ENCODE measurements at places on chromosomes 11 and 22.

GRCh38 chr22:29887358-29887757, 4.4 kb downstream of the MTMR3 start:
- DNase-seq = peak; percentile 10

DNA sequence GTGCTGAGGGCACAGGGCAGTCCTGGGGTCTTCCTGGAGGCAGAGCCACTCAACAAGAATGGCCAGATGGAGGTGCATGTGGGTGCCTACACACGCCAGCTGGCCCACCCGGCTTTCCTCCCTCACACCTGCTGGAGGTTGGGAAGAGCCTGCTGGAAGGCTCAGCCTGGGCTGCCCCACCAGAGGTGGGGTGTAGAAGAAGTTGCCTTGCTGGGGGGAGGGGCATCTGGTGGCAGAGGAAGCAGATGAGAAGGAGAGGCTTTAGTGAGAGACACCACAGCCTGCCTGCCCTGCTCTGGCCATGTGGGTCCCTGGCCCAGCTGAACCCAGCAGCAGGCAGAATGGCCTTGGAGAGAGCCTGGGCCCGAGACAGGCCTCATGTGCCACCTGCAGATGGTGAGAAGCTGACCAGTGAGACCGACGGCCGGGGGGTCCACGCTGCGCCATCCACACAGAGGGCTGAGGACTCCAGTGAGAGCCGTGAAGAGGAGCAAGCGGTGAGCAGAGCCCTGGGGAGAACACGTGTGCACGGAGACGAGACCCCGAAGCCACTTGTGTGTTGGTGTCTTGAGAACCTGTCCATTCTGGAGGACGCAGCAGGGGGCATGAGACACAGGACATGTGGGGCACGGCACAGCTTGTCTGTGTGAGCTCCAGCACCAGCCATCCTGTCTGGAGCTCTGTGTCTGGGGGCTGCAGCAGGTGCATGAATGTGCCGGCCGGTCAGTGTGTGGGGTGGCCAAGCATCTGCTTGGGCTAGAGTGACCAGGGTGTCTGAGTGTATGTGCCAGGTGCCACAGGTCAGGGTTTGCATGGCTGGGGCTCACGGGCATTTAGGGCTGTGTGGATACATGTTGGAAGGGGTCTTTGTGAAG, 2.7 kb downstream of the B4GALNT4 start:
- no peak for DNase-seq

GRCh38 chr11:46906609-46907041, 11.7 kb downstream of the LRP4 start:
- DNase-seq = no peak

DNA sequence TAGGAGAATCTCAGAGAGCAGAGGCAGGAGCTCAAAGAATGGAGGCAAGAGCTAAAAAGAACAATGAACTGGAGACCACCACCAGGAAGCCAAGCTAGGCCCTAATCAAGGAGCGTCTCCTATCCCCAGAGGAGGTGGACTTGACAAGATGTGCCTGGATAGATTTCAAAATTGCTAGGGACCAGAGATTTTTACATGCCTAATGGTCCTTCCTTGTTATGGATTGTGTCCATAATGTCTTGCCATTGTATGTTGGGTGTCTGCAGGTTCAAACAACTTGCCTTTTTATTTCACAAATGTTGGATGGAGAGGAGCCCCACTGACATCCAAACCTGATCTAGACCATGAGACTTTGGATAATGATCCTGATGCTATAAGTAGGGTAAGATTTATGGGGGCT, 88.2 kb upstream of the TP53I11 start:
- no peak for DNase-seq

DNA sequence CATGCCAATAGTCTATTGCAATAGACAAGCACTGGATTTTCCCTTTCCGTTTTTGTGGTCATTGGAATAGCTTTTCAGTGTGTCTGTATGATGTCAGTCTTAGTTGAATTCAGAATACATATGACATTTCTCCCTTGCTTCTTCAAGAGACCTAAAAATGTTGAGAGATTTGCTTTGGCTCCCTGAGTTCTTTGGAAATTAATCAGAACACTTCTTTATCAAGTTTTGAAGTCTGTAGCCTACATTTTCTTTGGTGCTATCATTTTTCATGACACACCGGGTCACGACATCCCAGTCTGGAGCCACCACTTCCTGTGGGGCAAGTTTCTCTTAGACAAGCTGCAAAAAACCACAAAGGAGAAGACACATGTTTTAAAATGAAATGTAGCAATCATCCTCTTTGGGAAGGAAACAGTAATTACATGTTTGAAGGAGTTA, 847.1 kb downstream of the OPCML start:
- DNase-seq = no peak

GRCh38 chr11:73521621-73522020, 76.3 kb downstream of the FAM168A start:
- DNase-seq = no peak

DNA sequence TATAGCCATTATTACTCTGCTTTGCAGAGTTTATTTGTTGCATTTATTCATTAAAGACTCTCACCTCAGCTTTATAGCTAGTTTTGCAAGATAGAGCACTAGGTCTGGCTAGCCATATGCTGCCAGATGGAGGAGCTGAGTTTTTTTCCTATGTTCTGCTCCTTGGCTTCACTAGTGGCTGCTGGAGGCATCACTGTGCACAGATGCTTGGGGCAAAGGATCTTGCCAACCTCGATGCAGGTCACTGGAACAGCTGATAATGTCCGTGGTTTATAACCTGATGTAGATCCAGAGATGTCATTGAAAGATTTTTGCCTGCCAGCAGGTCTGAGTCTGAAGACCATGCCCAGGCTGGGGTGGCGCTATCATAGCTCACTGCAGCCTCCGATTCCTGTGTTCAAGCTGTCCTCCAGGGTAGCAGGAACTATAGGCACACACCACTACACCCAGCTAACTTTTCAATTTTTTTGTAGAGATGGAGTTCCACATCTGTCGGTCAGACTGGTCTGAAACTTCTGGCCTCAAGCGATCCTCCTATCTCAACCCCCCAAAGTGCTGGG, 63.2 kb downstream of the PACS1 start:
- no peak for DNase-seq

DNA sequence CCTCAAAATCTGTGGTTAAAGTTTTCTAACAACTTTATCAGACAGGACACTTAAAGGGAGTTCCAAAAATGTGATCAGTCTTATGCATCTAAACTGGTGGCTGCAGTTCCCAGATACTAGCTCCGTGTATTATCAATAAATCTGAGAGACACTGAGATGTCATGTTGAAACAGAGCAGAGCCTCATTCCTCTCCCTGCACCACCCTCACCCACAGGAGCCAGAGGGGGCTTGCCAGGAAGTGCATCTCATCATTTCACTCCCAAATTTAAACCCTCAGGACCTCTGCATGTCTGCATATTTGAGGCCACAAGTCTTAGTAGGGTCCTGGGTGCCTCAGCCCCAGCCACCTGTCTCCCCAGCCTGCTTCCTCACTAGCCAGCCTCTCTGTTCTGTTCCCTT, 167.4 kb upstream of the NTM start:
- DNase-seq = no peak

- no peak for DNase-seq
Measured at GRCh38 chr22:22144858-22145257, 99.7 kb upstream of the VPREB1 start.

DNA sequence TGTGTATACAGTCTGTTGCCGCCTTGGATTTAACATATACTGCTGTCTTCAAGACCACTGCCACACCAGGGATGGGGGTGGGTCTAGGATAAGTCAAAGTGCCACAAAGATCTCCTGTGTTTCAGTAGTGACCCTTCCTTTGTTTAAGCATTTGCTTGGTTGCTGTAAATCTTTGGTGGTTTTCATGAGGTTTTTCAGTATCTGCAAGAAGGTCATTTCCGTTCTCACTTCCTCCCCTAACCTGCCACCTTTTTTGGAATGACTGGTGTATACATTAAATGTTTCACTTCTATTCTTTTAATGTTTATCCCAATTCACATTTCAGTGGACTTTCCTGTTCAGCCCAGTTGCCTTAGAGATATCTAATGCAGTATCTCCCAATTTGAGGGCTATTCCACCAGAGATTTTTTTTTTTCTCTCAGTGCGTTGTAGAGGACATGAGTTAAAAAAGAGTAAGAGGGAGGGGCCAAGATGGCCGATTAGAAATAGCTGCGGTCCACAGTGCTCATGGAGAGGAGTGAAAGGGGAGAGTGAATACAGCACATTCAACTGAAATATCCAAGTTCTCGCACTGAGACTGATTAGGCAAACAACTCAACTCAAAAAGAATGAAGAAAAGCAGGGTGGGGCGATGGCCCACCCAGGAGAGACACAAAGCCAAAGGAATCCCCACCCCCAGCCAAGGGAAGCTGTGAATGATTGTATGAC, 43.2 kb downstream of the USP47 start:
- no peak for DNase-seq

DNA sequence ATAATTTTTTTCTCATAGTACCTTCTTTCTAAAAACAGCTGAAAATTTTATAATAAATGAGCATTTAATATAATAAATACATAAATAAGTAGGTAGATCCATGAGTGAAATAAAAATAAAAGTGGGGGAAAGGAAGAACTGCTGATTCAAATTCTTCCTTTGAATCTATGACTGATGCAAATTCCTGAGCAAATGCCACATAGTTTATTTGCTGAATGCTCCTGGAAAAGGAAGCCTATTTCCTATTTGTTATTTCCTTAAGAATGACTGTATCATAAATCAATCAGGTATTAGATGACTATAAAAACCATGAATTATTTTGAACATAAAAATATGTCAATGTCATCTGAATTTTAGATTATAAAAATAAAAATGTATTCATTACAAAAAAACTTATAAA, 16.6 kb downstream of the BTBD10 start:
- no peak for DNase-seq

DNA sequence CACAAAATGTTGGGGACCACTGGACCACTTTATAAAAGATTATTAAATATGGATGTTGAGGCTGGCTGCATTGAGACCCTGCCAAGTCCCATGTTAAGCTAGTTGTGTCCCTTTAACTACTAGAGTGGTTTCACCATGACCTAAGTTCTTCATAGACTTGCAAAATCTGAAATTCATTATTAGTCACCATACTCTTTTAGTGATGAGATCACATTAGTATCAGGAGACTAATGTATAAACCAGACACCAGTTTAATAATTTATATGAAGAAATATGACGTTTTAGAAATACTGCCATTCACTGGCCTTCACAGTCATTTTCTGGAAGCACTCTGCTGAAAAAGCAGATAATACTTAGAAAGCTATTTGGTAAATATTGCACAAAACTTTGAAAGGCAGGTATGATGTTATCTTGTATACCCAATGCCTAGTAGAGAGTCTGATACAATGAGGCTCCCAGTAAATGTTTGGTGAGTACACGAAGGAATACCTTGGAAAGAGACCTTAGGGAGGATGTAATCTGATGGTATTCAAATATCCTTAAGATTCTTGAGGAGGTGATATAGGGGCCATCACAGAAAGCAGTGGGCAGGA, 728.2 kb upstream of the ANO5 start:
- no peak for DNase-seq

DNA sequence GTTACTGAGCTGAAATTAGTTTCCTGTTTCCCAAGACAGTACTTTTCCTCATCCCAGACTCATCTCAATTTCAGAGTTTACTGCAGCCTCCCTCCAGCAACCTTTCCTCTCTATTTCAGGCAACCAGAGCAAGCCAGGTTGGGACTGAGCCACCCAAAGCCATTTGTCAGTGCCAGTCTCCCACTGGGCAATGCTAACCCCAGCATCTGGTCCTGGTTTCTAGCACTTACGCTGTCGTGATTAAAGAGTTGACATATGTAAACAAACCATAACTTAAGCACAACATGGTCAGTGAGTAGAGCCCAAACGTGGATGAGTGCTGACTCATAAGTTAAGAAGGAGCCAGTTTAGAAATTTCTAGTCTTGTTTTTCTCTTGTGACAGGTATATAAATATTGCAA, 119.6 kb upstream of the BLID start:
- DNase-seq = no peak

GRCh38 chr11:115670538-115671205, 166.5 kb upstream of the CADM1 start:
- no peak for DNase-seq

DNA sequence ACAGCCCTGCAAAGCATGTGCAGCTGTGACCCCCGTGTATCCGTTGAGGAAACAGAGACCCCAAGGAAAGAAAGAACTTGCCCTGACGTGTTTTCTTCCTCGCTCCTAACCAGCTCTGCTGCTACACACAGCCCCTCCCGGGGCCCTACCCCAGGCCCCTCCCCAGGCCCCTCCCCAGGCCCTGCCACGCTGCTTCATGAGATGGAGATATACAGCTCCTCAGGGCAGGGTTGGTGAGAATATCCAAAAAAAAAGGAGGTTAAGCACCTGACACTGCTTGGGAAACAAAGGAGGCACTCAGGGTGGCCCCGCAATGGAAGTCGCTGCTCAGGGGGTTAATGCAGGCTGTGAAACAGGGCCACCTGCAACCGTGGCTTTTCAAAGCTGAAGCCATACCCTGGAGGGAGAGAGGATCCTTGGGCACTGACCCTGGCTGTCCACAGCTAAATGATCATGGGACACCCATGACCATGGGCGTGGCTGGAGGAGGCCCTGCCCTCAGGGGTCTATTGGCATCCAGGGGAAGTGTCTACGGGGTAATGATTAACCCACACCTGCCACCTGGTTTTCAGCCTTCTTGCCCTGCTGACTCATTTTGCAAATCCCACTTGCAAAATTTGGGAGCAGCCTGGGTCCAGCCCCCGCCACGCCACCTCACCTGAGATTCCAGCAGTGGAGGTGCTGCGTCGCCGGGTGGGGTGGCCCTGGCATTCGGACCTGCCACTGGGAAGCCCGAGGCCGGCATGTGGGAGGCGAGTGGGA, 112.1 kb upstream of the ANO1 start:
- DNase-seq = no peak

DNA sequence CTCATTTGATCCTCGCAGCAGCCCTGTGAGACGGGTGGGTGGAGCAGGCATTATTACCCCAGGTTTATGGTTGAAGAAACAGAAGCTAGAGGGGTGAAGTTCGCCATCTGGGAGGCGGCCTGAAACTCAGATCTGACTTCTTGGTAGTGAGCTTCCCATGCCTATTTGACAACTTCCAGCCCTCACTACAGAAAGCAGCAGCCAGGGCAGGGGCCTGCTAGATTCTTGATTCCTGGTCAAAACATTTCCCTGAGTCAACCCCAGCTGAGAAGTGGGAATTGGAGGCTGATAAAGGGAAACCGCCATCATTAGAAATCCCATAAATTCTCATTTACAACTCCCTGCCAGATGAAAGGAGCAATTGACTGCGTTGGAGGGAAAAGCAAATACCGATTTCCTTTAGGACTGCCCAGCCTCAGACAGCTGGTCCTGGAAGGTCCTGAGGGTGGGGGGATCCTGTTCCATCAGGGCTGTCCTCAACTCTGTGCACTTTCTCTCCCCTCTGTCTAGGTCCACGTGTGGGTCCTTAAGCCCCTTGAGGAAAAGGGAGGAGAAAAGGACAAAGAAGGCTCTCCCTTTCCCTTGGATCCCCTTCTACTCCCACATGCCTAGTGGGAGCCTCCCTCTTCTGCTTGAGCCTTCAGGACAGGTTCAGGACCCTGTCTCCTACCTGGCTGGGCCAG, 10.2 kb upstream of the NECTIN1 start:
- DNase-seq = no peak

All from HL-60 (cell line).